ENCODE measurements at places on chromosomes 6 and 20.

DNA sequence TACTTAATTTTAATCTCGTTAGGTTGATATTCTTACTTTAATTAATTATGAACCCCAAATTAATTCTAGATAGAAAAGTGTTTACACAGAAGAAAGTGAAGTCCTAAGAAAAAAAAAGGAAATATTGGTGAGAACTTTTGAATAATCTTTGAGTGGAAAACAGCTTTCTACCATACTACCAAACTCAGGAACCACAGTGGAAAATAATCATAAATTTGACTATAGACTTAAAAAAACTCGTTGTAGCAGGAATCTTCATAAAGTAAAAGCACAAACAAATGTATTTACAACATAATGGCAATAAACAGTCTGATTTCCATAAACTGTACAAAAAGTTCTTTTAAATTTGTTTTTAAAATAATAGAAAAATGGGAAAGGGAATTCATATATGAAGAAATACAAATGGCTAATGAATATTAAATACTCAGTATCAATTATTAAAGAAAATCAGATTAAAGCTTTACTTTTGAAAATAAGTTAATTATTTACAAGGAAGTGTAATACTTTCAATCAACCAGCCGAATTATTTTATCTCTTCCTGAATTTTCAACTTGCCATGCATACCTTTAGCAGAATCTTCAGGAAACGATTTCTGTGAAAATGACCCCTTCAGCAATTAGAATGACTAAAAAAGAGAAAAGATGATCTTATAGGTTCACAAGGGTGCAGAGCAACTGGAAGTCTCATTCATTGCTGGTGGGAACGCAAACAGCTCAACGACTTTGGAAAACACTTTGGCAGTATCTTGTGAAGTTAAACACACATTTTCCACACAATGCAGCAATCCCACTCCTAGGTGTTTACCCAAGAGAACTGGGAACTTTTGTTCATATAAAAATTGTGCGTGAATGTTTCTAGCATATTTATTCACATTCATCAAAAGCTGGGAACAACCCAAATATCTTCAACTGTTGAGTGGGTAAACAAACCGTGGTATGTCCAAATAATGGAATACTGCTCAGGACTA, 38.5 kb upstream of the BMP6 start:
- DNase-seq, result no peak

DNA sequence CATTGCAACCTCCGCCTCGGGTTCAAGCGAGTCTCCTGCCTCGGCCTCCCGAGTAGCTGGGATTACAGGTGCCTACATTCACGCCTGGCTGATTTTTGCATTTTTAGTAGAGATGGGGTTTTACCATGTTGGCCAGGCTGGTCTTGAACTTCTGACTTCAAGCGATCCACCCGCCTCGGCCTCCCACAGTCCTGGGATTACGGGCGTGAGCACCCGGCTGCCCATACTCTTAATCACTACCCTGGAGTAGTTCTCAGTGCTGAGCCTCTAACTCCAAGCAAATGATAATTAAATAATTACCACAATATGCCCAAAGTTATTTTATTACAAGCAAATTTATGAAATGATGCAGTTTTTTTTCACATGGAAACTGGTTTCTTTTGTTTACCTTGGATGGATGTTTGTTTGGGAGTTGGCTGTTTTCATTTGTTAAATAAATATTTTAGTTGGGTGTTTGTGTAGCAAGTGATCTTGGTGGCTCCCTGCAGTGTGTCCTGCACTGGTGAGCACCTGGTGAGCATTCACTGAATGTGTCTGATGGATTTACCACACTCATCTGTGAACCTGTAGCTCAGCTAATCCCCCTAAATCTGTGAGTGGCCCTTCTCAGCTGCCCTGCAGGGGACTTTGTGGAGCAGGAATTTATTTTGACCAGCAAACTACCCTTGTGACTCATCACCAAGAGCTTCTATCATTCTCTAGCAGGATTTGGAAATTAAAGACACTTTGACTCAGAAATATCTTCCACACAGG, 36.9 kb downstream of the UTRN start:
- no peak for DNase-seq

DNA sequence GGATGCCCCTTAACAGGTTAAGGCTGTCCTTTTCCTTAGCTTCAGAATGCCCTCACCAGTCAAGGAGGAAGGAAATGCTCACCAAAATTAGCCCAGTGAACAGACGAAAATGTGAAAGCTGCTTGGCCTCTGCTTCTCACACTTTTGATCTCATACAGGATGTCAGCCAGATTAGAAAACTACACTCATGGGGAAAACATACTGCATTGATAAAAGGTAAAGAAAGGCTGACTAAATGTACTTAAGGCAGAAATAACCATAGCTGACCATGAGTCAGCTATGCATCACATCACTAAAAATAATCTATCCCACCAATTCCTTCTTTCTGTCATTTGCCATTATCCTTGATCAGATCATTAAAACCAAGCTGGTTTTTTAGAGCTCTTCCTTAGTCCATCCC, 198.4 kb upstream of the TENT5A start:
- no peak for DNase-seq

DNA sequence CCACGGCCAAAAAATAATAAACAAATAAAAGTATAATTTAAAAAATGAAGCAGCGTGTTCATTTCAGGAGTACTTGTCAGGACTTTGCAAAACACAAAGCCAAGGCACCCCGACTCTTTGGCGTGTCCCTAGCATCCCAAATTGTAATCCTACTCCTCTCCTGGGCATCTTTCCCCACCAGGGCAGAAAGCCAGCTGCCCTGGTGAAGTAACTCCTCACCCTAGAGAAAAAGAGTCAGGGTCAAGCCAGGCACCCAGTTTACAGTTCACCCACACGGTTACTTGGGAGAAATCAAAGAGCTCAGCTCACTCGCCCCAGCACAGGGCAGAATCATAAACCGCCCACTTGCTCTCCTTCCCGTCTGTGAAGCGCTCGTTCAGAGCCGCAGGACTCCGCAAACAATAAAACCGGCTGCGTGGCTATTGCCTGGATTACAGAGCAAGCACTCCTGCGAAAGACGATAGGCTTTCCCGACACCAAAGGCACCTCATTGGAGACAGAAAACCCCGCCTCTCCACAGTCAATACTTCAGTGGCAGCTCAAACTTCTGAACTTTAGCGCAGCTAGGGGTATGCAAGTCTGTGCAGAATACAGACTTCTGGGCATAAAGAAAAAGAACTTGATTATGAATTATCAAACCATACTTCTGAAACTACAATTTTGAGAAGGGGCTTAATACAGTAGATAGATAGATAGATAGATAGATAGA, 73.0 kb upstream of the NHSL1 start:
- DNase-seq, result peak; percentile 56

- DNase-seq, result no peak
These were observed 17.3 kb upstream of the TENT5A start for GRCh38 chr6:81769824-81770223.

DNA sequence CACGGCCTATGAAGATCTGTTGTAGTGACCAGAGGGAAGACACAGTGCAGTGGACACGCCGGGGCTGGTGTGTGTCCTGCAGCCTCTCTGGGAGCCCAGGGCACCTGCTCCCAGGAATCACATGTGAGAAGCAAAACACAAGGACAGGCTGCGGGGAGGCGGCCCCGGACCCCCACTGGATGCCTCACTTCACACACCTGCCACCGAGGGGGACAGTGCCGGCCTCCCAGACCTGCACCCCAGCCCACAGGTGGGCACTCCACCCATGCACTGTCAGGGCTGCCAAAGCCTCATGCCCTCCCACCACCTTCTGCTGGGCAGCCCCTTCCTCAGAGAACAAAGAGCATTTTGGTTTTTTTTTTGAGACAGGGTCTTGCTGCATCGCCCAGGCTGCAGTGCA, 27.4 kb downstream of the FRMD1 start:
- DNase-seq, result no peak

GRCh38 chr20:62772619-62772989, 23.7 kb upstream of the MRGBP start:
- no peak for DNase-seq

- DNase-seq, result no peak
These were observed 255.4 kb downstream of the OGFRL1 start for GRCh38 chr6:71544028-71544427.

GRCh38 chr20:36308353-36308752, 2.2 kb downstream of the DLGAP4 start:
- DNase-seq, result no peak

DNA sequence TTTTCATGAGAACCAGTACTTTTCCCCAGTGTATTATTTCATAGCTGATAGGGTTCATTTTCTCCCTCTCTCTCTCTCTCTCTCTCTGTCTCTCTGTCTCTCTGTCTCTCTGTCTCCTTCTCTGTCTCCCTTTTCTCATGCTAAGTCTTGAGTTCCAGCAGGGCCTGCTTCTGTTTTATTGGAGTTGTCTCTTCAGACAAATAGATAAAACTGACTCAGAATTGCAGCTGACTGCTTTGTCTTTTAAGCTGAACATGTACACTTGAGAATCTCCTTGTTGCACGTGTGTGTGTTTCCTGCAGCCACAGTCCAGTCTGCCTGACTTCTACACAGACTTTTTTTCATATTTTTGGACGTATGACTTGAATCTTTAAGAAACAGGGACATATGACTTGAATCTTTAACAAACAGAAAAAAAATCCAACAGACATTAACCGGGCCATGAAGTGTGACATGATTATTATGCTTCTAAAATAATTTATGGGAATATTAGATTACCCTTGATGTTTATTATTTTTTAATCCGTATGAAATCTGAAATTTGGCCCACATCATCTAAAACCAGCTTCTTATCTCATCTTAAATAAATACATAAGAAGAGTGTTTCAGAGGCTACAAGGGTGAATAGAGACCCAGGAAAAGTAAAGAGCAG, 71.5 kb downstream of the JAG1 start:
- no peak for DNase-seq

- no peak for DNase-seq
These were observed 650.0 kb downstream of the KIF16B start for GRCh38 chr20:15923030-15923776.

- DNase-seq, result no peak
These were observed 126.2 kb downstream of the RNF144B start for GRCh38 chr6:18513253-18513798.

DNA sequence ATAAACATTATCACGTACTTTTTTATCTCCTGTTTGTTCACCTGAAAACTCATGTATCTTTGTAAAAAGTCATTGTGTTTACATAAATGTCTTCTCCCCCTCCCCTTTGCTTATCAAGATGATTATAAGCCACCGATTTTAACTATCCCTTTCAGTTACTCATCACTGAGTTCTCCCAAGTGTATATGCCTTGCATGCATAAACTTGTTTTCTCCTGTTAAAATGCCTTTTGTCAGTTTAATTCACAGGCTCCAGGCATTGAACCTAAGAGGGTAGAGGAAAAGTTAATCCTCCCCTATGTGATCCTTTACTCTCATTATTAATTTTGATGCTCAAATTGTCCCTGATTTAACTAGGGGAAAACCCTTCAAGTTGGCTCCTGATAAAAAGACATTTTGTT, 24.2 kb downstream of the ANKEF1 start:
- no peak for DNase-seq

DNA sequence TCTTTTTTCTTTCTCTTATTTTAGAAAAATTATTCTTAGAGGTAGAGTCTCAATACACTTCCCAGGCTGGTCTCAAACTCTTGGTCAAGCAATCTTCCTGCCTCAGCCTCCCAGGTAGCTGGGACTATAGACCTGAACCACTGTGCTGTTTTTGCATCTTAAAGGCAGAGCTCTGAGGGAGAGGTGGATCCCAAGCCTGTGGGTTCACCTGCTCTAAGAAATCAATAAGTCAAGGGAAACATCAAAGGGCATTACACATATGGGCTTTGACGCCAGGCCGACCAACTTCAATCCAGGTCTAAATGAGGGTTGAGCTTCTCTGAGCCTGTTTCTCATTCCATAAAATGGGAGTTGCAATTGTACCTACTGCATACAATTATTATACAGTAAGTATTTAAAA, 223.9 kb downstream of the LY86 start:
- DNase-seq, result no peak

DNA sequence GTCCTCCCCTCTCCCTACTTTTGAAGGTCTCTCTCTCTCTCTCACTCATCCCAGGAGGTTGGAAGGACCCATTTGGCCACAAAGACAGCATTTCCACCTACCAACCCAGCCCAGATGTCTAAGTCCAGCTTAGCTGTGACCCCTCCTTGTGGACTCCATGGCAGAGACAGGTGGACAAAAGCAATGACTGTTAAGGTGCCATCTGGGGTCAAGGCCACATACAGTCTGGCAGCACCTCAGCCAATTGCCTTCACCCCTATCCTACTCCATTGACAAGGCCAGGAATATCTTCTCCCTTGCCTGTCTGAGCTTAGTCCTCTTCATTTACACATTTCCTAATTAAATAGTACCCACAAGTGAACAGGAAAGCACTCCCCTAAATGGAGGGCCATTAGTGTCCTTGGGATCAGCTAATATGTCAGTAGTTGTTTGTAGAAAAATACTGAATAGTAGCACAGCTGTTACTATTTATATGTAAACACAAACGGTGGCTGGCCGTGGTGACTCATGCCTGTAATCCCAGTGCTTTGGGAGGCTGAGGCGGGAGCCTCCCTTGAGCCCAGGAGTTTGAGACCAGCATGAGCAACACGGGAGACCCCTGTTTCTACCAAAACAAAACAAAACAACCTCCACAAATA, 28.8 kb downstream of the GCM1 start:
- DNase-seq, result no peak

- DNase-seq, result no peak
These were observed 190.3 kb upstream of the TAB2 start for GRCh38 chr6:149127212-149127611.

DNA sequence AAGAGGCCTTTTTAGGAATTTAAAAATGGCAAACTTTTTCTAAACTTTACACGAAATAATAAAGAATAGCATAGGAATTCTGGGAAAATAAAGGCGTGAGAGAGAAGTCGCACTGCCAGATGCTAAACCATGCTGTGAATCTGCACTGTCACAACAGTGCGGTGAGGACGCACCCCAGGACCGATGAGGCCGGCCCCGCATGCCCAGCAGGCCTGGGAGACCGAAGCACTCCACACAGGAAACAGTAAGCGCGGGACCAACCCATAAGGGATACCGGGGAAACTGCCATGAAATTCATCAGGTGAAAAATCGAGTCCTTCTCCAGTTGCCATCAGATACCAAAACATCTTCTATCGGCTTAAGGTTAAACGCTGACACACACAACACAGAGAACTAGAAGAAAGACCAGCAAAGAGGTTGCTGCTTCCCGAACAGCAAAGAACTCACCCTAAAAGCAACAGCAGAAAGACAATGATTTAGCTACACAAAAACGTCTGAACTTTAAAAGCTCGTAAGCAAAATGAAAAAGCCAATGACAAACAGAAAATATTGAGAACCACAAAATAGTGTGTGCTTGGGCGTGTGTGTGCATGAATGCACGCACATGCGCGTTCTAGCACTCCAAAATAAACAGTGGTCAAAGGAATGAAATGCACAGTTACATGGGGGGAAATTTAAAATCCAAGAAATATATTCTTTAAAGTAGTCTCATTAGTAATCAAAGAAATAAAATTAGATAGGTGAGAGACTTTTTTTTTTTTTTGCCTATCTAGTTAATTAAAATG, 15.4 kb downstream of the RAMACL start:
- DNase-seq, result no peak

GRCh38 chr6:38492031-38492430, 147.7 kb downstream of the BTBD9 start:
- no peak for DNase-seq

Measured in NCI-H526 treated with DMSO at 0.1 percent for 48 hours (cell line).